ENCODE measurements at places on chromosomes 2 and 18.

- DNase-seq = no peak
Observed at GRCh38 chr18:1053331-1054315, 149.0 kb downstream of the ADCYAP1 start.

DNA sequence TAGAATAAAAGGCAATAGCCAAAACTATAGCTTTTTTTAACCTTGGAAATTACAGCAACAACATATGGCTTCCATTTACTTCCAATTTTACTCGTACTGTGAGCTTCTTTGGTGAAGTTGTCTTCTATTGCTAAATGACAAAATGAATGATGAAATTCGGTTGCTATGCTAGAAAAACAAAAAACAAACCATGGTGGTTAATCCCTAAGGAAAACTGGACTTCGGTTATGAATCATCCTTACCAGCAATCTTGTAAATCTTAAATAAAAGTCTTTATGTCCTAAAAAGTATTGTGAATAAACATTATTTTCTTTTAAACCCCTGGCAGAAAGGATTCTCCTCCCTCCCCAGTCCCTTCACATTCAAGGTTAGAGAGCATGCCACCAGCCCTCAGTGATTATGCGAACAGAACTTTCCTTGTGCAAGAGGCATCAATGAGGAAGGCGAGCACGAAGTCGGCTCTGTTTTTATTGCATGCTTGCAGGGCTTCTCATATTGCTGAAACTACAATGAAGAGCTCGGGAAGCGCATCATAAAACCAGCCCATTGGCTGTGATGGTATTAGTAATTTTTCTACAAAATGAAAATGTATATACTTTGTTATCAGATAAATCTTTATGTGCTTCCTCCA, 62.9 kb downstream of the ZNF521 start:
- DNase-seq = no peak

DNA sequence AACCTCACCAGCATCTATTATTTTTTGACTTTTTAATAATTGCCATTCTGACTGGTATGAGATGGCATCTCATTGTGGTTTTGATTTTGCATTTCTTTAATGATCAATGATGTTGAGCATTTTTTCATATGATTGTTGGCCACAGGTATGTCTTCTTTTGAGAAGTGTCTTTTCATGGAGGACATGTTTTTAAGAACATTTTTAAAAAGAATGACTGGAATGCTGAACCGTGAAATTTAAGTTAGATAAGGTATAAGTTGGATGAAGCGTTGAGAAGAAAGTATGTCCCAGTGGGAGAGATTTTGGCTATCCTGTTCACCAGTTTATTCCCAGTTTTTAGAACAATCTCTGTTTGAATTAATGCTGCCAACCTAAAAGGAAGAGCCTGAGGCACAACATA, 365.9 kb downstream of the CELF4 start:
- no peak for DNase-seq

DNA sequence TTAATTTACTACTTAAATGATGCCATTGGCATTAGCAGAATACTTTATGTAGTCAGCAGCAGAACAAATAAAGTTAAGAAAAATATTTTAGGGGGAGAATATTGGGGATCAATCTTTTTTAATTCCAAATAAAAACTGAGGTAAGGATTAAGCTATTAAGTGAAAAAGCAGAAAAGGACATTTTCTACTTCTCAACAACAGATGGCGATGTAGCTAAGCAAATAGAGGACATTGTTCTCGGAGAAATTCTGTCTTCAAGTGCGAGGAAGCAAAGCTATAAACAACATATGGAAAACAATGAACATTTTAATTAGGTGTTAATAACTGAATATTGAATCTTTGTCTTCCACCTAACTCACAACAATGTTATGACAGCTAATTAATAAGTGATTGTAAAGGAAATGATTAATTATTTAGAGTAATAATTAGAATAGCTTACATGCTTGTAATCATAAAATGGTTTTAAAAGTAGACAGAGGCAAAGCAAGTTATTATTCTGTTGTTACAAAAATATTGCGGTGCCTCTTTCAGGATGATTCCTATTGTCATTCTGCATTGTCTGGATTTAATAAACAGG, 32.9 kb upstream of the CCDC93 start:
- DNase-seq = peak; percentile 44

GRCh38 chr2:239464166-239465016, 63.6 kb upstream of the HDAC4 start:
- DNase-seq = no peak

- no peak for DNase-seq
Observed at GRCh38 chr18:11980163-11980493, 1.2 kb upstream of the IMPA2 start.

- DNase-seq = no peak
Observed at GRCh38 chr2:205681401-205682238, 681 bp upstream of the NRP2 start.

- DNase-seq = no peak
Observed at GRCh38 chr2:33529771-33530481, 53.5 kb downstream of the RASGRP3 start.

DNA sequence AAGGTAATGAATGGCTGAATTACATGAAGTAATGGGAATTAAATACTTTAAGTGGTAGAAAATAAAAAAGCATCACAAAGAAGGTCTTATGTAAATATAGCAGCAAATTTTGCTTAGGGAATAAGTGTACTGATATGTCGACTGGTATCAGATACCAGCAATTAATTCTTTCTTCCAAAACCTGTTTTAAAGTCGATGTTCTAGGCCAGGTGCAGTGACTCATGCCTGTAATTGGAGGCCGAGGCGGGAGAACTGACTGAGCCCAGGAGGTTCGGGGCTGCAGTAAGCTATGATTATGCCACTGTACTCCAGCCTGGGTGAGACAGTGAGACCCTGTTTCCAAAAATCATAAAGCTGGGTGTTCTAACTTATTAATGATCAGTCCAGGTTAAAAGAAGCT, 30.3 kb downstream of the SP3 start:
- no peak for DNase-seq

DNA sequence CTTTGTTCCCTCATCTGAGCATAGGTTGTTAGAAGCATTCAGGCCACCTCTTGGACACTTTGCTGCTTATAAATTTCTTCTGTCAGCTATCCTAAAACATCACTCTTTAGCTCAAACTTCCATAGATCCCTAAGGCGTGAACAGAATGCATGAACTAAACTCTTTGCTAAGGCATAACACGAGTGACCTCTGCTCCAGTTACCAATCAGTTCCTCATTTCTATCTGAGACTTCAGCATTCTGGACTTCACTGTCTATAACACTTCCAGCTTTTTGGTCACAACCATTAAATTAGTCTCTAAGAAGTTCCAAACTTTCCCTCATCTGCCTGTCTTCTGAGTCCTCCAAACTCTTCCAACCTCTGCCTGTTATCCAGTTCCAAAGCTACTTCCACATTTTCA, 8.3 kb upstream of the VWA3B start:
- no peak for DNase-seq

GRCh38 chr18:72820571-72820970, 47.2 kb downstream of the NETO1 start:
- DNase-seq = no peak

DNA sequence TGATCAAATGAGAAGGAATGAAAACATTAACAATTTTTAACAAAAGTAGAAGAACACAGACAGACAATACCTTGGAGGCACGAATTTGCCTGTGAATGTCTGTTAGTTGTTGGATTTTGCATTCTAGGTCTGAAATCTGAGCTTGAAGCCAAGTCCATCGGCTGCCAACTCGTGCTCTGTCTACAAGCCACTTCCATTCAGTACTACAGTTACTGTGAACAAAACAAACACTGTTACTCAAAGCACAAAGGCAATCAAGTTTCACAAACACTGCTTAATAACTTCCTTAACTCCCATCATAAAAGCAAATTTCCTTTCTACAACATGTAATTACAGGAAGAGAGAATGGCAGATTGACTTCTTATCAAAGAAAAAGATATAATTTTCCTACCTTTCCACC, 42.2 kb downstream of the KANSL1L start:
- DNase-seq = no peak

- no peak for DNase-seq
Observed at GRCh38 chr2:151379169-151379568, 21.8 kb downstream of the TNFAIP6 start.

- DNase-seq = no peak
Observed at GRCh38 chr2:84243788-84244733, 215.0 kb downstream of the SUCLG1 start.

GRCh38 chr18:59873641-59874040, 26.2 kb upstream of the PMAIP1 start:
- no peak for DNase-seq

DNA sequence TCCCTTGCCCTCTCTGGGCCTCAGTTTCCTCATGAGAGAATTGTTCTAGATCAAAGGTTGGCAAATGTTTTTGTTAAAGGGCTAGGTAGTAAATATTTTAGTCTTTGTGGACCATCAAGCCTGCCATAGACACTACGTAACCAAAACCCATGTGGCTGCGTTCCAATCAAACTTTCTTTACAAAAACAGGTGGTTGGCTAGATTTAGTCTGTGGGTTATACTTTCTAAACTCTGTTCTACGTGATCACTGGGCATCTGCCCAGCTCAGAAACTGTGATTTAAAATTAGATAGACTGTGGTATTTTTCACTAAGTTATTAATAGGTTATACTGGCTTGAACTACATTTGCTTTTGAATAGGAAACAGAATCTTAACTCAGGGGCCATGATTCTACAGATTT, 149.8 kb upstream of the DCC start:
- no peak for DNase-seq

GRCh38 chr2:221779614-221780067, 207.5 kb upstream of the EPHA4 start:
- DNase-seq = no peak

GRCh38 chr2:50347358-50348044, 684.4 kb downstream of the NRXN1 start:
- DNase-seq = no peak

DNA sequence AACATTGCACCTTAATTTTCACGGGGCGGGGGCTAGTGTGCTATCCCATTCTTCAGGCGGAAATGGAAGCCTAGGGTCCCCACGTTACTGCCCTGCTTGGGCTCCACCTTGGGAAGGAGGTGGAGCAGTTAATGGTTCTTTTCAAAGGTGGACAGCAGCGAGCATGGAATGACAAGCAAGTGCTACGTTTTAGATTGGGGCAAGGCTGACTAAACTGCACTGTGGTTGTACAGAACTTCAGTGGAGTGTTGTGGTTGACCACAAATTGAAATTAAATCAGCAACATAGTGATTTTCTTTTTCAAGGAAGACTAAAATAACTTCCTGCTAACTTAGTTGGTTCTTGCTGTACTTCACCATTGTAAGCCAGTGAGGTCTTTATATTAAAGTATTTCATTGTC, 47.0 kb downstream of the CHRNA1 start:
- DNase-seq = peak; percentile 79

DNA sequence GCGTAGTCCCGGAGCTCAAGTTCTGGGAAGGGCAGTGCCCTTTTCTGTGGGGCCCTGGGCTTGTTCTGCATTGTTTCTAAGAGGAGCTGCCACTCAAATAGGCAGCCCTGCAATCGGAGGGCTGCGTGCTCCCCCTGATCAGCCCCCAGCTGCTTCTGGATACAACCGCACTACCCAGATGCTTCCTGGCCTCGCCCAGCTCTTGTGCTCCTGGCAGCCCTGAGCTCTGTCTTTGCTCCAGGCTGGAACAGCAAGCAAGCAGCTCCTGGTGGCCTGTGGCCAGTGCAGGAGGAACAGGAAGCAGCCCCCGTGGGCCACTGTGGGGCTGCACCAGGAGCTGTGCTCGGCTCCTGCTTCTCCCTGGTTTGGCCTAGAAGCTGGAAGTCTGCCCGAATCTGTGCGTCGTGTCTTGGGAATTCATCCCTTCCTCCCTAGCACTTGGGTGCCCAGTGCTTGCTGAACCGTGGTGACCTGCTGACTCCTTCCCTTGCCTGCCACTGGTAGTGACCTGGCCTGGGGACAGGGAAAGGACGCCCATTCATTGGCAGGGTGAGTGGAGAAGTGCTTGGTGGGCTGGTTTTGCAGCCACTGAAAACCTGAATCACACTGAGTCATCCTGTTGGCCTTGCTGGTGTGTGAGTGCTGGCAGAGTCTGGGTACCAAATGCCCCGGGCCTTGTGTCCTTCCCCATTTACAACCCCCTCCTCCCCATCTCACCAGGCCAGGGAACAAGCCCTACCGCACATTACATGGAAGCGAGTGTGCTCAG, 27.3 kb upstream of the NTSR2 start:
- DNase-seq = no peak

DNA sequence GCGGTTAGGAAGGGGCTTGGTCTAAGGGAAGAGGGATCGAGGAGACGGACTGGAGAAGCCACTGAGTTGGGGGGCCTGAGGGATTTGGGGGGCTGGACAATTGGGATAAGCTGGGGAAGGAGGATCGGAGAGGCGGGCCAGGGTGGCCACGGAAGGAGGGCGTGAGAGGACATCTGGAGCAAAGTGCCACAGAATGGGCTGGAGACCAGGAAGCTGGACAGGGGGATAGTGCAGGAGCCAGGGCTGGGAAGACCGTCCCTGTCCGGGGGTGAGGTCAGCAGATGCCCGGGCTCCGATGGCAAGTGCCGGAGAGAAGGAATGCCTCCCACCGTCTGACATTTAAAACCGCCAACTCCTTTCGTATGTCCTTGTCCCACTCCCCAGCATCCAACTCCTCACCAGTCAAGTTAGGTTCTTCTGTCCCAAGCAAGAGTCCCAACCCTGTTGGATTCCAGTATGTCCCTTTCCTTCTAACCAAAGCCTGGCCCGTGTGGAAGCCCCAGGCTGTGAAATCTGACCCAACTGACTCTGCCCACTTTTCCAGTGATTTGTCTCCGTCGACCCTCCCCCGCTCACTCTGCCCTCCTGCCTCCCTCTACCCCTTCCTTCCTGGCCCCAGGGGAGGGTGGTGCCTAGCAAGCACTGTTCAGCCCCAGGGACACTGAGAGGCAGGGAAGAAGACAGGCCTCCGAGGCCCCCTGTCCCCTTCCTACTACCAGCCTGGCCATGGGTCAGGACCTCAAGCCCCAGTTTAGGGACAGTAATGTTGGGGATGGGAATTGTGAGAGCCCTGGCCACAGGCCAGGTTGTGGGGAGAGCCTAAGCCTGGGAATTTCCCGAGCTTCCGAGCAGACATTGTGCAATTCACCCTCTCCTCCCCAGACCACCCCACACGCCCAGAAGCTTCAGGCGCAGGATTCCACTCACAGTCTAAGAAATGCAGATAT, 31.5 kb upstream of the TMBIM1 start:
- DNase-seq = no peak

GRCh38 chr2:26438926-26439325, 37.2 kb downstream of the DRC1 start:
- DNase-seq = no peak

- DNase-seq = no peak
Observed at GRCh38 chr18:59983506-59983905, 83.7 kb downstream of the PMAIP1 start.

DNA sequence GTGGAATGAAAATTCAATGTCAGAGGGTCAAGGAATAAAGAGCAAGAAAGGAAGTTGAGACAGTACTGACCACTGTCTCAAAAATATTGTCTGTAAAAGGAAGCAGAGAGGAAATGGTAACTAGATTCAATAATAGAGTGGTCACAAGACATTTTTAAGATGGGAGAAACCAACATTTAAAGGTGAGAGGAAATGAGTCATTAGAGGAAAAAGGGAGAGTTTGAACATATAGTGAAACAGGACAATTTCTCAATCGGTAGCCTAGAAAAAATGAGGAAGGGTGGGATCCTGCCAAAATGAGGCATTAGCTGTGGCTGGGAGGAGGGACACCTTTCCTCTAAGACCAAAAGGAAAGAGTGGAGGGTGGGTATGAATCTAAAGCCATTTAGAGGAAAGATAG, 288.5 kb downstream of the SP3 start:
- no peak for DNase-seq

GRCh38 chr2:24580561-24580960, 89.5 kb downstream of the NCOA1 start:
- DNase-seq = no peak

GRCh38 chr2:205758051-205758450, 75.8 kb downstream of the NRP2 start:
- DNase-seq = no peak

Data from activated CD4-positive, alpha-beta T cell treated with anti-CD3 and anti-CD28 coated beads, Interleukin-10, Interleukin-2, amounts not matched to agents 100 ng/mL and 50 ng/mL, durations not matched to agents 16 hours and 8 hours (primary cell).